ENCODE measurements at places on chromosomes 13 and 19. TPM values are rescaled to one million over a fixed set of nuclear protein-coding genes. Genes with fewer than 3 reads are reported as not detected.

DNA sequence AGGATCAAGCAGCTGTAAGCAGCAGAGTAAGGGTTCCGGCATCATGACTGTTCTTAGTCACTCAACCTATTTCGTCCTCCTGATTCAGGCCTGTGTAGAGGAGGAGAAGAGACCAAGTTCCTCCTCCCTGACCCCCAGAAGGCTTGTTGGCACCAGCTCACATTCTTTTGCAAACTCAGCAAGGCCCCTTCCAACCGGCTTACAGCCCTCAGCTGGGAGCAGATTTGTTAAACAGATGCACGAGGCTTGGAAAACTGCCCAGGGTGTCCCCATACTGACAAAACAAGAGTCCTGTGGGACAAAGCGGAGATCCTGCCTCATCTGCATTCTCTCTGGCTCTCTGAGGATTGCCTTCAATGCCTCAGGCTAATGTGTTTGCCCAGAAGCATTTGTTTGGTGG is 113.2 kb upstream of the SOX21 start:
- no peaks in the 10 kb centered on the region for H3K27me3 ChIP-seq
- no peak overlapping the region for H3K27ac ChIP-seq
- no peak overlapping the region for H3K4me3 ChIP-seq
- DNase-seq, result no peak
- no peaks in the 10 kb centered on the region for H3K4me1 ChIP-seq

DNA sequence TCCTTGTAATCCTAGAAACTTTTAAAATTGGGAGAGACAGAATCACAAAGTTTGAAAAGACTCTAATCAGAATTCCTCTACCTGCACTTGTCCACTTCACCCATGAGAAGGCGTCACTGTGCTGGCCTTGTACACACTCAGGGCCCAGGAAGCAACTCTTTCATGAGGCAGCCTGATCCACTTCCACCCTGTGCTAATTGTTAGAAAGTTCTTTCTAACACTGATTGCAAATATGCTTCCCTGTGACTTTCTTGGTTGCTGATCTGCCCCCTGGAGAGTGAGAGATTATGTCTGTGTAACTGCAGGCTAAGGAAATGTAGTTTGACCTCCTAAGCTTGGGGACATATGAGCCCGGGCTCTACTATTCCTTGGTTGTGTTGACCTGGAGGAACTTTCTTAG is 494.6 kb downstream of the MYO16 start:
- H3K27ac ChIP-seq, result no peak overlapping the region
- no peaks in the 10 kb centered on the region for H3K36me3 ChIP-seq
- no peak for DNase-seq
- no peaks in the 10 kb centered on the region for H3K4me1 ChIP-seq
- H3K4me3 ChIP-seq, result no peak overlapping the region

DNA sequence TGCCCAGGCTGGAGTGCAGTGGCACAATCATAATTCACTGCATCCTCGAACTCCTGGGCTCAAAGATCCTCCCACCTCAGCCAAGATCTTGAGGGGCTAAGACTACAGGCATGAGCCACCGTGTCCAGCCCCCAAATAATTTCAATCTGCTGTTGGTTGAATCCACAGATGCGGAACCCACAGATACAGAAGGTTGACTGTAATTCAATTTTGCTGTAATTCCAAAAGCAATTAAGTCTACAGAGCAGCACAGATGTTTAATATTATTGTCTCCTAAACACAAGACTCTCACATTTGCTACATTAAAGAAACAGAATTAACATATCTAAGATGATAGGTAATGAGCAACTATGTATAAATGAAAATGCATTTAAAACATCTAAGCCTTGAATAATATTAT is 75.6 kb downstream of the MIPEP start:
- no peak overlapping the region for H3K27ac ChIP-seq
- H3K36me3 ChIP-seq, result no peaks in the 10 kb centered on the region
- no peaks in the 10 kb centered on the region for H3K27me3 ChIP-seq
- peaks cover 4% of the 10 kb centered on the region for H3K4me1 ChIP-seq
- no peak overlapping the region for H3K4me3 ChIP-seq

DNA sequence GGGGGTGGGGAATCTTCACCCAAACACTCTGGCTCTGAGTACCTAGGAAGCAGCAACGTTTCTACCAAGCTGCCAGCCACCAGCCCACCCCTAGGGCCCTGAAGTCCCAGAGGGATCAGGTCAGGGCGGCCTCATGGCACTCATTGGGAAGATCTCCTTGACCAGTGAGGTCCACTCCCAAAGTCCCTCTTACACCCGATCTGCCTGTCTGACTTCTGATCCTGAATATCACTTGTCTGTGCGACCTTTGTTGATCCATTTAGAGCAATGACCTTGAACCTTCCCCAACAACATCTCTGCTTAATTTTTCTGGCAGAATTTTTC is 2.1 kb upstream of the GNA15 start:
- DNase-seq, result no peak
- peaks cover 5% of the 10 kb centered on the region for H3K36me3 ChIP-seq
- H3K4me3 ChIP-seq, result peak overlapping the region; percentile 66
- H3K27me3 ChIP-seq, result no peaks in the 10 kb centered on the region
- H3K27ac ChIP-seq, result peak overlapping the region; percentile 97
- H3K4me1 ChIP-seq, result peaks cover 54% of the 10 kb centered on the region

DNA sequence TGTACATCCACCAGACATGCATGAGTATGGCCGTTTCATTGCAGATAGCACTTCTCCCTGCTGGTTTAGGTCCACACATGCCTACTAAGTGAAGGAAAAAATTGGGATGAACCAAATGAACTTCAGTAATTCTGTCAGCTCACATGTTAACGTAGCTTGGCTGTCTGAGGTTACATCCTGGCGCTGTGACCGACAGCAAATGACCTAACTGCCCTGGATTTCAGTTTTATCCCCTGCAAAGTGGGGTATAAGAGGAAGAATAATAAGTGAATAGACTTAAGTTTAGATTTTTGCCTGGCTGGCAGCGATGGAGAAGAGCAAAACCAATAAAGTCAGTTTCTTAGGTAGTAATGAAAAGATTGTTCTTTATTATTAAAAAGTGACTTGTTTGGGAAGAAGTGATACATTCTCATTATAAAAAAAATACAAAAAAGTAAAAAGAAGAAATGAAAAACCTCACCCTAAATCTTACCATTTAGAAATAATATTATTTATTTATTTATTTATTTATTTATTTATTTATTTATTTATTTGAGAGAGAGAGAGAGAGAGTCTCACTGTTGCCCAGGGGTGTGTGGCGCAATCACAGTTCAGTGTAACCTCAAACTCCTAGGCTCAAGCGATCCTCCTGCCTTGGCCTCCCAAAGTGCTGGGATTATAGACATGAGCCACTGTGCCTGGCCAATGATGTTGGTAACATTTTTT is 4.2 kb upstream of the RNF113B start:
- no peaks in the 10 kb centered on the region for H3K36me3 ChIP-seq
- H3K4me1 ChIP-seq, result no peaks in the 10 kb centered on the region
- DNase-seq, result no peak
- H3K27ac ChIP-seq, result no peak overlapping the region
- H3K4me3 ChIP-seq, result no peak overlapping the region

DNA sequence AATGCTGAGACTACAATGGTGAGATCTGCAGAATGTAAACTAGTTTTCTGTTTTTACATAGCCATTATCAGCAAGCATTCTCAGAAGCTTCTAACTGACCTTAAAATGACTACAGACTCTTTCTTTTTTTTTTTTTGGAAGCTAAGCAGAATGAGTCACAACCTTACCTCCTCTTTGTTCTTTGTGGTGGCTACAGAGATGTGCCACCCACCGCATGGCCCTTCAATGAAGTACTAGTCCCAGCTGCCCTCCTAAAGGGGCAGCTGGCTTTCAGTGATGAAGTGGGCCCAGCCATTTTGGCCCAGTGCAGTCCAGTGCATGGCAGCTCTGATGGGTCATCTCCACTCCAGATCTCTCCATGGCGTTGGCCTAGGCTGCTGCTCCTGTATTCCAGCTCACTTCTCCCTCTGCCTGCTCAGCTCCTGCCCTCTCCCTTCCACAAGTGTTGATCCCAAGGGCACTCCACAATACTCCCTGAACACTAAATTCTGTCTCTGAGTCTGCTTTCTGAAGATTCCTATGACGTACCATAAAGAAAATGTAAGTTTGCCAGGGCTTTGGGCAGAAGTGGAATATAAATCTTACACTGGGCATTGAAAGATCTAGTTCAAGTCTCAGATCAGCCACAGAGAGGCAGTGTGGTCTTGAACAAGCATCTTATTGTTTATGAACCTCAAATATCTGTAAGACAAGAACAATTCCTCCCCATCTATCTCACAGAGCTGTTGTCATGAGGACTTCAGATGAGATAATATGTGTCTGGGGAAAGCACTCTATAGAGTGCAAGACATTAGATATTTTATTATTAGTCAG is 85.6 kb downstream of the RXFP2 start:
- peaks cover 2% of the 10 kb centered on the region for H3K27me3 ChIP-seq
- no peak for DNase-seq
- no peak overlapping the region for H3K4me3 ChIP-seq
- no peaks in the 10 kb centered on the region for H3K36me3 ChIP-seq
- H3K27ac ChIP-seq, result no peak overlapping the region

GRCh38 chr19:33998302-33998701 is 174.0 kb upstream of the LSM14A start:
- peaks cover 11% of the 10 kb centered on the region for H3K27me3 ChIP-seq
- H3K4me3 ChIP-seq, result no peak overlapping the region
- H3K36me3 ChIP-seq, result no peaks in the 10 kb centered on the region
- no peak overlapping the region for H3K27ac ChIP-seq

- no peak overlapping the region for H3K4me3 ChIP-seq
- H3K27ac ChIP-seq, result peak overlapping the region; percentile 16
- H3K36me3 ChIP-seq, result no peaks in the 10 kb centered on the region
- peaks cover 19% of the 10 kb centered on the region for H3K4me1 ChIP-seq
Measured at GRCh38 chr13:44088991-44089413, 209.3 kb downstream of the LACC1 start.

GRCh38 chr13:108313382-108313781 is 43.9 kb downstream of the TNFSF13B start:
- peaks cover 5% of the 10 kb centered on the region for H3K36me3 ChIP-seq
- H3K4me1 ChIP-seq, result no peaks in the 10 kb centered on the region
- no peak for DNase-seq
- H3K27me3 ChIP-seq, result no peaks in the 10 kb centered on the region
- no peak overlapping the region for H3K27ac ChIP-seq
- no peak overlapping the region for H3K4me3 ChIP-seq

- H3K27ac ChIP-seq, result peak overlapping the region; percentile 96
- DNase-seq, result peak; percentile 44
- H3K4me1 ChIP-seq, result peaks cover 60% of the 10 kb centered on the region
- H3K36me3 ChIP-seq, result peaks cover 6% of the 10 kb centered on the region
- H3K4me3 ChIP-seq, result peak overlapping the region; percentile 34
Measured at GRCh38 chr13:41492432-41493260, 35.3 kb downstream of the RGCC start.

DNA sequence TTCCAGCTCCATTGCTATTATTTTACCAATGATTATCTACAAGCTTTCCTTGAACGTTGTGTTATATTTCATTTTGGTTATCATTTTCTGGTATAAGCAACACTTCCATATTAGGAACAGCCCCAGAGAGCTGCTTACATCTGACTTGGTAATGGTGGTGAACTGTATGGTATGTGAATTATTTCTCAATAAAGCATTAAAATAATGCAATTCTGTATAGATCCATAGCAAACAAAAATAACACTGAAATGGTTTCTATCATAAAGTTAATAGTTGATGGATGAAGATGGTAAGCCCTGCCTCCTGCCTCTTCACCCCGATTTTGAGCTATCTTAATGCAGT is 27.5 kb downstream of the GGACT start:
- DNase-seq, result no peak
- peaks cover 6% of the 10 kb centered on the region for H3K4me1 ChIP-seq
- H3K27me3 ChIP-seq, result peaks cover 2% of the 10 kb centered on the region
- H3K36me3 ChIP-seq, result no peaks in the 10 kb centered on the region
- no peak overlapping the region for H3K27ac ChIP-seq

GRCh38 chr19:5823579-5824281 is 15.8 kb downstream of the FUT6 start:
- H3K4me3 ChIP-seq, result no peak overlapping the region
- DNase-seq, result no peak
- peaks cover 13% of the 10 kb centered on the region for H3K4me1 ChIP-seq
- no peak overlapping the region for H3K27ac ChIP-seq

DNA sequence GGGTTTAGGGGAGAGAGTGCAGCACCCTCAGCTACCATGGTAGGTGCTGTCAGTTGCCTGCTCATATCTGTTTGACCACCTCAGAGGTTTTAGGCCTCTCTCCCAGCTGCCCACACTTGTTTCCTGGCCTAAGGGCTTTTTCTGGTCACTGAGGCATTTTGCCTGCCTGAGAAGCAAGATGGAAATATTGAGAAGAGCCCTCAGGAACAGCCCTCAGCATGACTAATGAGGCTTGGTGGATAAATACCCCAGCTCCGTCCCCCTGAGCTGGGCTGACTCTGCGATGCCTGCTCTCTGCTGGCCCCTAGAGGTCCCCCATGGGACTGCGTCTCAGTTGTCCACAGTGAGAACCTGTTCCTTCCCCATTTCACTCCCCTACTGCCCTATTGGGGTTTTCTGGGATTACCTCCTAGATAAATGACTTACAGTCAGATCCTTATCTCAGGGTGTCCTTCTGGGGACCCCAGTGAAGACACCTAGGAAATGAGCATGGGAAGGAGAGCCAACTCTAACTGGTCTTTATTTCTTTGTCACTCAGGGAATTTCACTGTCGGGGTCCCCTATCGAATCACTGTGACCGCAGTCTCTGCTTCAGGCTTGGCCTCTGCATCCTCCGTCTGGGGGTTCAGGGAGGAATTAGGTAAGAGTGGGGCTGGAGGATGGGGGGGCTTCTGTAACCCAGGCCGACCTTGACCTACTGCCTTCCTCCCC is 13.3 kb downstream of the PALM3 start:
- no peak overlapping the region for H3K4me3 ChIP-seq
- peak; percentile 78 for DNase-seq
- peaks cover 58% of the 10 kb centered on the region for H3K36me3 ChIP-seq
- no peaks in the 10 kb centered on the region for H3K27me3 ChIP-seq

GRCh38 chr19:57363688-57364181 is 384 bp downstream of the TRAPPC2B start:
- H3K36me3 ChIP-seq, result peaks cover 41% of the 10 kb centered on the region
- peaks cover 14% of the 10 kb centered on the region for H3K4me1 ChIP-seq
- peak overlapping the region; percentile 89 for H3K4me3 ChIP-seq
- H3K27ac ChIP-seq, result peak overlapping the region; percentile 92
- no peaks in the 10 kb centered on the region for H3K27me3 ChIP-seq

DNA sequence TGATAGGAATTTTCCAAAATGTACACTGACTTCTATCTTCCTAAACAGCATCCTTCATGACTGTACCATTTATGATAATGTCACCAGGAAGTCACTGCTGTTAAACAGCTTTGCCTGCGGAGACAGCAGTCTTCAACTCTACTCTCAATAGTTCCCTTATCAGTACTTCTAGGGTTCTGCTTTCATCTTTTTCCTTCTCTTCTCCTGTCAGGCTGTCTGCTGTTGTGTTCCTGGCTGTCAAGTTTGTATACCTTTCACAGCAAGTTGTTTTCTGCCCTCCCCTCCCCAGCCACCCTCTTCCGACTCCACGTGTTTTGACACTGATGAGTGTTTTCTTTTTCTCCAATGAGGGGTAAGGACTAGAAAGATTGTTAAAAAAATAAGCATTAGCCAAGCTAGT is 2.2 kb downstream of the UPF3A start:
- H3K4me3 ChIP-seq, result peak overlapping the region; percentile 55
- H3K36me3 ChIP-seq, result peaks cover 51% of the 10 kb centered on the region
- H3K4me1 ChIP-seq, result peaks cover 46% of the 10 kb centered on the region
- no peak overlapping the region for H3K27ac ChIP-seq
- no peak for DNase-seq

C19orf85 gene
- not detected for total RNA-seq

ZNF433 gene
- total RNA-seq, result 0.95 TPM

SPRYD7 gene
- total RNA-seq, result 4.1 TPM

PSG1 gene
- total RNA-seq, result not detected

TMPRSS9 gene
- total RNA-seq, result not detected

LPAR2 gene
- 50.8 TPM for total RNA-seq

CCDC122 gene
- 0.68 TPM for total RNA-seq
